ENCODE measurements at places on chromosomes 3 and 15.

- no peak for DNase-seq
Observed at GRCh38 chr3:1380926-1381646, 288.3 kb downstream of the CNTN6 start.

GRCh38 chr15:51090753-51091152, 4.0 kb downstream of the TNFAIP8L3 start:
- DNase-seq, result no peak

DNA sequence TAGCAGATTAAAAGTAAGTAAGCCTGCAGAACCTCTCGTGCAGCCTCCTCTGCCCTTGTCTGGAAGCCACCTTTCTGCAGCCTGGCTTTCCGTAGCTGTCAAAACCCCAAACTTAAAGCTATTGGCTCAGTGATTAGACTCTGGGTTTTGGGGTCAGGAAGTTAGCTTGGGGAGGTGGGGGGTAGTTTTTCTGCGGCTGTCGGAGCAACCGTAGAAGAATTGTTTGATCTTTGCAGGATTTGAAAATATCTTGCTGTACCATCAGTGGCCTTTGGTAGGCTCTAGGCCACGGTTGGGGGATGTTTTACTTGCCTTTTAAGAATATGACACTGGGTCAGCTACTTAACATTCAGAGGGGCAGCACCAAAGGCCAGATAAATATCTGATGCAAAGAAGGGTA, 88.4 kb upstream of the RASGRP1 start:
- no peak for DNase-seq

DNA sequence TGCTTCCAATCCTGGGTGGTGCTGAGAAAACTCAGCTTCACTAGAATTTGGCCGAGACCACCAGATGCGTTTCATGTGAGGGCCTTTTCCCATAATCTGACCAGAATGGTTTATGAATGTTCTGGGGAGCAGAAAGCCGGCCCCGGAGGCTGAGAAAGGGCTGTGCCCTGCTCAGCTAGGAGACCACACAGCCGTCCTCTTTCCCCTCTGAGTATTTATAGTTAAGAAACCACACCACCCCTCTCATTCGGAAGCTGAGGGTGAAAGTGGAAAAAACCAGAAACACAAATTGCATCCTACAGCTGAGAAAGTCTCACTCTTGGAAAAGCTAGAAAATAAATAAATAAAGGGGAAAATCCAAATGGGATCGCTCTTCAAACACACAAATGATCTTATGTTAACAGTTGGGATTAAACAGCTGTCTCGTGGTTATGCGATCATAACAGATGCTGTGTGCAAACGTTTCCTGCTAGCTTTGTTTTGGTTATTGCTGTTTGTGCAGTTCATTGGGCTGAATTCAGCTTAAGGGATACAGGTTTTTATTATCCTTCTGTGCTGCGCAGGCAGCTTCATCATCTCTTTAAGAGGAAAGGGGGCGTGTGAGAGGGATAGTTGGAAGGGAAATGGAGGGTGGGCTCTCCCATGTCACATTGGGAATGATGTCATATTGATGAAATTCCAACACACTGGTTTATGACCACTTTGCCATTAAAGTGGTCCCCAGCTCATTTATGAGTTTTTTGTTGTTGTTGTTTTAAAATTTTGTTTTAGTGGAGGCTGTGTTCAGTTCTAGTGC, 1026.2 kb upstream of the NR2F2 start:
- DNase-seq, result no peak

GRCh38 chr3:182105875-182106274, 394.1 kb downstream of the SOX2 start:
- no peak for DNase-seq

DNA sequence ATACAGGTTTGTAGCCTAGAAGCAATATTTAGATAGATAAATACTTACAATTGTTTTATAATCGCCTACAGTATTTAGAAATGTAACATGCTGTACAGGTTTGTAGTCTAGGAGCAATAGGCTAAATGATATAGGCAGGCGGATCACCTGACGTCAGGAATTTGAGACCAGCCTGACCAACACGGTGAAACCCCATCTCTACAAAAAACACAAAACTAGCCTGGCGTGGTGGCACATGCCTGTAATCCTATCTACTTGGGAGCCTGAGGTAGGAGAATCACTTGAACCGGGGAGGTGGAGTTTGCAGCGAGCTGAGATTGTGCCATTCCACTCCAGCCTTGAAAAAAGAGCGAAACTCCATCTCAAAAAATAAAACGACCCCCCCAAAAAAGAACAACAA, 375.2 kb upstream of the EPHA3 start:
- DNase-seq, result no peak

GRCh38 chr3:33718595-33718907, 497 bp upstream of the CLASP2 start:
- DNase-seq, result no peak

DNA sequence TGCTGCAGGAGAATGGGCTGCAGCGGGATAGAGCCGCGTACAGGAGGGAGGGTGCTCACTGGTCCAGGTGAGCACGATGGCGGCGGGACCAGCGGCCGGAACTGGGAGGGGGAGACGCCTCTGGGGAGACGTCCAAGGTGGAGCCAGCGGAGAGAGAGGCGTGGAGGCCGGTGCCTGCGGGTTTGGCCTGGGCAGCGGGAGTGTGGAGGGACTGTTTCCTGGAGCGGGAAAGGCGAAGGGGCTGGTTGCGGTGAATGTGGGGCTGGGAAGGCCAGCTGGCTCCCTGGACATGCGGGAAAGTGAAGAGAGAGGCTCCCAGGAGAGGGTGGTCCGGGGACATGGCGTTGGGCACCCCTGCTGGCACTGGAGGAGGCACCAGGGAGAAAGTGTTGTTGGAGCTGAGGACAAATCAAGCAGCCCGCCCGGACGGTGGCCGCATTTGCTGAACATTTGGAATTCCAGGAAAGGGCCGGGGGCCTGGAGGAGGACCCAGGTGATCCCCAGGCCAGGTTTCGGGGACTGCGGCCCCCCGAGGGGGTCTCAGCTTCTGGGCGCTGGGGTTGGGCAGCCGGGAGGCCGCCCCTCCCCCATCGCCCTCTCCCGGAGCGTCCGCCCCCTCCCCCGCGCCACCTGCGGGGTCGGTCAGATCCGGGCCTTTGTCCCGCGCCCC, 34.3 kb downstream of the DNAJB8 start:
- no peak for DNase-seq

DNA sequence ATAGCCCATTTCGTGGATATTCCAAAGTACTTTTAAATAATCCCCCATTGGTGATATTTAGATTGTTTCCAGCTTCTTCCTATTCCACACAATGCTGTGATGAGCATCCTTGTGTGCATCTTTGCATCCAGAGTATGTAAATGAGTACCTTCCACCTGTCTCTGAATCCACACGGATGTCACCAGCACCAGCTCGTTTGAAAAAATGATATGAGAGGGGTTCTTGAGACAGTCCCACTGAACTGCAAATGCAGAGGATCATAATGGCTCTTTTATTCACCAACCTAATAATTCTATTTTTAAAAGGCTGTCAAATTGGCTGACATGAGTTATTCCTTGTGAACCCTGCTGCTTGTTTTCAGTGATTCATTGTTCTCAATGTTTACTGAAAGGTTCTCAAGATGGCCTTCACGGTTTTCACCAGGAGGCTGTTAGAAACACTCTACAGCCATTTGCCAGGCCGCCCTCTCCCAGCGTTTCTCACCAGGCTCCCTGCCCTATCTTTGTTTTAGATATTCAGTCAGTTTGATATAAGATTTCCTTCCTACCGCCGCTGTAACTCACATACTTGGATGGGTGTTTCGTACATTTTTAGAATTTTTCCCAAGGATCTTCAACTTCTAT, 96.7 kb upstream of the PTPRG start:
- DNase-seq, result no peak

DNA sequence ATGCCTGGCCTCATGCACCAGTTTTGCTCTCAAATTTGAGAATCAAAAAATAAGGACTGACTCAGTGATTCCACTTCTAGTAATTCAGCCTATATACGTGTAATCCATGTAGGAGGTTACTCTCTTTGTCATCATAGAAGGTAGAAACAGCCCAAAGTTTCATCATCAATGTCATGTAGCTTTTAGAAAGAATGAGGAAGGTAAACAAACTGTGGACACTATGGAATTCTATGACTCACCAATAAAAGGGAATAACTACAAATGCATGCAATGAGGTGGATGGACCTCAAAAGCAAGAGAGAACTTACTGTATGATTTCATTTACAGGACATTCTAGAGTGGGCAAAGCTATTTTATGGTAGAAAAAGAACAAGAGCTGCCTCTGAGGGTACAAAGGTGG, 93.2 kb upstream of the LRIG1 start:
- no peak for DNase-seq

- no peak for DNase-seq
Observed at GRCh38 chr3:11059799-11060115, 67.2 kb downstream of the SLC6A1 start.

DNA sequence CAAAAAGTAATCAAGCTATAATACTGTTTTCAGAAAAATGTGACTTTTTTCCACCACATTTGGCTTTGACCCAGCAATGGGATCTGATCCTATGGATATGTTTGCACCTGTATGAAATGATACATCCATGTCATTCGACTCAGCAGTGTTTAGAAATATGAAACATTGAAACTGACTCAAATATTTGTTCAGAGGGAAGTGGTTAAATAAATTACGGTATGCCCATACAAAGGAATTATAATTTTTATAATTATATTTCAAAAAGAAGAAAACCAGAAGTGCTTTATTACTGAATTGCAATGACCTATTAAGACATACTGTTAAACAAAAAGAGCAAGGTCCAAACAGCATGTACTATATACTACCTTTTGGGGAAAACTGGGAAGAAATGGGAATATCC, 546.5 kb downstream of the MAGI1 start:
- no peak for DNase-seq

DNA sequence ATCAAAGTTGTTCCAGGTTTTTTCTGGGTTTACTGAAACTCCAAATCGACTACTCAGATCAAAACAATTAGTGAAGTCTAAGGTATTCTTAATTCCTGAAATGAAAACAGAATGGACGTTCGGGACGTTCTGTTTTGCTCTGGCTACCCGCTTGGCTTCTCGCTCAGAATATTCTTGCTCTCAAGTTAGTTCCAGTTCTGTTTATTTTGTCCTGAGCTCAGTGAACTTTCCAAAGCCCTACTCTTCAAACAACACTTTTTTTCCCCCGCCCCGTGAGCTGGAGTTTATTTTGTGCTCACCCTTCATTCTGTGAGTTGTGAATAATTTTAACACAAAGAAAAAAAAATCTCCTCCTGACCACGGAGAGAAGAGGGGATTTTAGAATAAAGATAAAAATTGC, 72.6 kb downstream of the SAMMSON start:
- DNase-seq, result no peak

- no peak for DNase-seq
Observed at GRCh38 chr3:121852256-121852655, 17.2 kb downstream of the EAF2 start.

DNA sequence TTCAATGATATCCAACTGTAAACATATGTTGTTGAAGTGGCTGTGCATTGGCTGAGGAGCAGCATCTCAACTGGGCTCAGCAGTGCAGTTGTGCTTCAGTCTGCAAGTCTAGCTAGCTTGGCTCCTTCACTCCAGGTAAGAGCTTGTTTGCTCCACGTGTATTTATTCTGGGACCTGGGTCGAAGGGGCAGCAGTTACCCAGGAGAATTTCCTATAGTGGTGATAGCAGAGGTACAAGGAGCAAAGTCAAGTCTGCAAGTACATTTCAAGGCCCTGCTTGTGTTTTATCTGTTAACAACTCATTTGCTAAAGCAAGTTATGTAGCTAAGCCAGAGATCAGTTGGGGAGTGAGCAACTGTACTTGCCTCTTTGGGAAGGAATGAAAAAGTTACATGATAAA, 286.2 kb upstream of the UMPS start:
- DNase-seq, result no peak

GRCh38 chr3:106206613-106207012, 337.8 kb upstream of the CBLB start:
- no peak for DNase-seq

DNA sequence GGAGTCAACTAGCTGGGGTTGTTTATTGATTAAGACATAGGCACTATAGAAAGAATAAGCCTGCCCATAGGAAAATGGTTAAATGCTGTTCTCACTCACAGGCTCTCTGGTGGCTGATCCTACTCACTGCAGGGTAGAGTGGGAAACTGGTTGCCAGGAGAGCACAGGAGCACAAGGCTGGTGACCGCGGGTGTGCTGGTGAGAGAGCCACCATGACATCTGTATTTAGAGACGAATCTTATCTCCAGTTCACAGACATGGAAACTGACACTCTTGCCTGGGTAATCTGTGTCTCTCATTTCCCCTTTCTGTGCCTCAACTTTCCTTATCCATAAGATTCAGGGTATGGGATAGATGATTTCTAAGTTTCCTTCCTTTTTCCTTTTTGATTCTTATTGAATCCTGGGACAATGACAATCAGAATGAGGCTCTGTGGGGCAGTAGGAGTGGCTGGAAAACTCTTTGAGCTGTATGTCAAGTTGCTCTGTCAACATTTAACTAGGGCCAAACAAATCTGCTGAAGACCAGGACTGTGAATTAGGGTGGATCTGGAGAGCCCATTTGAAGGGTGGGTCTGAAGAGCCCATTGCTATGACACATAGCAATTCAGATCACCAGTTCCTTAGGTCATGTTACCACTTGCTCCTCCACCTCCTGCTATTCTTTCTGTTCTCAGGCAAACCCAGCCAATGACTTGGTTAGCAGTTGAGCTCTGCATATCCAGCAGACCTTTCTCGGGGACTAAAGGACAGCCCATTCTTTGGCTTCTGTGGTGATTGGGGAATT, 286.1 kb upstream of the TBL1XR1 start:
- DNase-seq, result no peak

- no peak for DNase-seq
Observed at GRCh38 chr3:162193148-162194095, 696.8 kb downstream of the OTOL1 start.

DNA sequence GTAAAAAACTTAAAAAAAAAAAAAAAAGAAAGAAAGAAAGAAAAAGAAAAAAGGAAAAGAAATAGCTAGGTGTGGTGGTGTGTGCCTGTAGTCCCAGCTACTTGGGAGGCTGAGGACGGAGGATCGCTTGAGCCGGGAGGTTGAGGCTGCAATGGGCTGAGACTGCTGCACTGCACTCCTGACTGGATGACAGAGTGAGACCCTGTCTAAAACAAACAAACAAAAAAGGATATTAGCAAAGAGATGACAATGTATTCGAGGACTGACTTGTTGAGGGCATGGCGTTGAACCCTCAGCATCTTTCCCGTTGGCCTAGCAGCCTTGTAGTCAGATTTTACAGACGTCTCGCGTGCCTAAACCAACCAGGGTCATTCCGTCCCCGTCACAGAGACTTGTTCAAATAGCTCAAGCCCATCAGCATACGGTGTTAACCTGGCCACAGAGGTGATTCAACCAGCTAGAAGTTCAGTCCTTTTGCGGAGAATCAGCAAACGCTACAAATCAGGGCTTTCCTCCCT, 528 bp upstream of the NIT2 start:
- DNase-seq, result no peak

- DNase-seq, result no peak
Observed at GRCh38 chr15:35630532-35630931, 84.6 kb upstream of the DPH6 start.

- no peak for DNase-seq
Observed at GRCh38 chr3:17039594-17039993, 154.8 kb downstream of the PLCL2 start.

GRCh38 chr3:127307916-127308315, 20.1 kb upstream of the PRR20G start:
- DNase-seq, result no peak

Data from omental fat pad (tissue), 4 donors.